ENCODE measurements at places on chromosomes 6 and 20.
A peak's percentile ranks its signal among the peaks of the same experiment; 100 is the strongest.

DNA sequence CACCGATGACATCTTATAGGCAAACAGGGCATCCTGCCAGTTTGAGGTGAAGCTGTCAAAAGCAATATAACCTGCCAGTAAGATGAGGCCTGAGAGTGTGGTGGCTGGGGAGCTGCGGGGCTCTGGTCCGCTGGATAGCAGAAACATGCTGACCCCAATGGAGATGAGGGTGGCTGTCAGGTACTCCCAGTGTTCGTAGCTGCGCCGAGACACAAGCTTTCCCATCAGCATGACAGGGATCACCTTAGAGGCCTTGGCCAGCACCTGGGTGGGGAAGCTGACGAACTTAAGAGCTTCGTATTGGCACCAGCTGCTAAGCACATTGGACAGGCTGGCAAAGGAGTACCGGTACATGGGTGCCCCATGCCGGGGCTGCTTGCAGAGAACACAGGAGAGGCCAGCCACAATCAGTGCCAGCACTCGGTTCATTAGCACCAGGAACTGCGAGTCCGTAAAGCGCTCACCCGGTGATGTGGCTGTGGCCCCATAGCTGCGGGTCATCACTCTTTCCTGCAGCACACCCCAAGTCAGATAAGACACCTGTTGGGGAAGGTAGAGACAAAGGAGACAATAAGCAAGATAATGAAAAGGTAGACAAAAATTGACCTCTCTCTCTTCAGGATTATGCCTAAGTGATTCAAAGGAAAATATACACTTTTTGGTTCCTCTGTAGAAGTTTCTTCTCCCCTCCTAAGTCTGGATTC, 2.1 kb downstream of the SLC35B2 start:
- no peak for DNase-seq

- no peak for DNase-seq
Measured at GRCh38 chr6:87706187-87706966, 4.3 kb upstream of the AKIRIN2 start.

DNA sequence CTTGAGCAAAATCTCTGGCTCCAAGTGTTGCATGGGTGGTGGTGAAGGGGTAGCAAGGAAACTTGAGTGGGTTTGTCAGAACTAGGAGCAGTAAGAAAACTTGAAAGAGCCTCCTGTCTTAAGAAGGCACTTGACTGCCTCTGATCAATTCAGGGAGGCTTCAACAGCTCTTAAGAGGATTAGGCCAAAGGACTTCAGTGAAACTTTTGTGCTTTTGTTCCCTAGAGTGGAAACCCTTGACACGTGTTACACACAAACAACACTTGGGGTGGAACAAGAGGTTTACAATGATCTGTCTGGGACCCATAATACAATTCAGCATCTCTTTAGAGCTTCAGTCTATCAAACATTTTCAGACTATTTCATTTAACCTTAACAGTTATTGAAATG, 80.1 kb upstream of the ARMC2 start:
- no peak for DNase-seq

GRCh38 chr6:22642254-22642653, 72.9 kb downstream of the HDGFL1 start:
- no peak for DNase-seq

DNA sequence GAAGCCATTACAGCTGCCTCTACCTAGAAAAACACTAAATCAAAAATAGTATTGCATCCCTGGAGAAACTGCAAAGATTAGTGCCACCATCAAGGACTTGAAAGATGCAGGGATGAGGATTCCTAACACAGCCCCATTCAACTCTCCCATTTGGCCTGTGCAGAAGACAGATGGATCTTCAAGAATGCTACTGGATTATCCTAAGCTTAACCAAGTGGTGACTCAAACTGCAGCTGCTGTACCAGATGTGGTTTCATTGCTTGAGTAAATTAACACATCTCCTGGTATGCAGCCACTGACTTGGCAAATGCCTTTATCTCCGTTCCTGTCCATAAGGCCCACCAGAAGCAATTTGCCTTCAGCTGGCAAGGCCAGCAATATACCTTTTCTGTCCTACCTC, 117.4 kb downstream of the TBC1D32 start:
- no peak for DNase-seq

DNA sequence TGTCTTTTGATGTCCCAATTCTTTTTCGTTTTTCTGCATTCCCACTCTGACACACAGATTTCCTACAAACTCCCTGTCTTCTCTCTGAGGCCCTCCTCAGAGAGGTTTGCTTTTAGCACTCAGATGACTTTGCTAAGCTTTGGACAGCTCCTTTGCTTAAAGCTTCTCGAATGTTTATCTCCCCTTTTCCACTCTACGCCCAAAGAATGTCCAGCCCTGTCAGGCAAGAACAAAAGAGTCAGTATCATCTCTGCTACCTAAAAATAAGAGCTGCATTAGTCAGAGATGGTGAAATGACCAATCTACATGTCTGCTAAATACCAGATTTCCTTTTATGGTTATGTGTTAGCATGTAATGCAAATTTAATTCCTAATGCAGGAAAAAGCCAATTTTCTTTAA, 56.8 kb downstream of the PREP start:
- no peak for DNase-seq

DNA sequence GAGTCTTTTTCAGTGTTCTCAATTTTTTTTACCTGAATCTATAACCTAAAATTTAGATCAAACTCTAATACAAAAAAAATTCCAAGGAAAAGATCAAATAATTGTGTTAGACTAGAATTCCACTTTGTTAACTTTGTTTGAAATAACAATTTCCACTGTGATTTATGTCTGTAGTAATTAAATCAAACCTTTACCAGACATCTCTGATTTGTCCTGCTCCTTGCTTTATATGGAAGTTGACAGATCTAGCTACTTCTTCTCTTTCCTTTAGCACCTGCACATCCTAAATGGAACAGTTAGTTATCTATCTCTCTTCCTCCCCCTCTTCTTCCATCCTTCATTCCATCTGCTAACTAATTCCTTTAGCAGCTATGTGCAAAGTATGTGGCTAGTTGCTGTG, 99.5 kb upstream of the TMEM30A start:
- DNase-seq: no peak

GRCh38 chr6:110560239-110561007, 84.0 kb upstream of the SLC22A16 start:
- no peak for DNase-seq

DNA sequence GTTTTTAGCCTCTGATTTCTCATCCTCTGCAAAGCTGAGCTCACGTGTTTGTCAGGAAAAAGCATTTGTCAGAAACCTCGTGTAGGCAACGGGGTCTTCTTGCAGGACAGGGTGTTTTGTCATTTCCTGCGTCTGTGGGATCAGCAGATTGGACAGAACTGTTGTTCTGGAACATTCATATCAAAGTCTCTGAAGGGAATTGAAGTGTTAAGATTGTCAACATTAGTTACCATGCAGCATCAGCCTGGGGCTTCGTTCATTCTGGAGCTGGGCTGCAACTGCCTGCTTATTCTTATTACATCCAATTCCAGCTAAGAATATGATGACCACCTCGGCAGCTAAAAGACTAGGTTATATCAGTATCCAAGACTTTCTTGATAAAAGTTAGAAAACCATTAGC, 71.0 kb upstream of the RALGAPA2 start:
- no peak for DNase-seq

DNA sequence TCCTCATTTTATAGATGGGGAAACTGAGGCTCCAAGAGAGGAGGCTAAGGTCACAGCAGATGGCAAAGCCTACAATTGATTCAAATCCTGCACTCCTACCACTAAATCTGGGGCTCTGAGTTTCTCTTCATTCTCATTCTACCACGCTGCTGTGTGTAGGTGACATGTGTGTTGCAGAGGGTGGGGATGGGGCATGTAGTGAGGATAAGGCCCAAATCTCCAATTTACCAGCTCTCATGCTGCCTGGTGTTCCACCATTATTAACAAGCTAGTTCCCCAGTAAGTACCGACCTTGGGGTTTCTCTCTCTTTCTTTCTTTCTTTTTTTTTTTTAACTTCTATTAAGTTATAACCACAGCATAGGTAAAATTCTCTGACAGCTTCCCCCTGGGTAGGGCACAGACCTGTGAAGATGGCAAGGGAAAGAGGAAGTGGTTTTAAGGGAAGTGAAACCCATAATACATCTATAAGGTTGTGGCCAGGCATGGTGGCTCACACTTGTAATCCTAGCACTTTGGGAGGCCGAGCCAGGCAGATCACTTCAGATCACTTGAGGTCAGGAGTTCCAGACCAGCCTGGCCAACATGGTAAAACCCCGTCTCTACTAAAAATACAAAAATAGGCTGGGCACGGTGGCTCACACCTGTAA, 13.0 kb upstream of the MATN4 start:
- DNase-seq: no peak

GRCh38 chr20:5180933-5181332, 54.1 kb downstream of the CDS2 start:
- DNase-seq: no peak

GRCh38 chr20:32358883-32359632, 927 bp downstream of the ASXL1 start:
- peak; percentile 71 for DNase-seq

- DNase-seq: no peak
Measured at GRCh38 chr20:8981482-8981881, 87.4 kb upstream of the PLCB4 start.

- DNase-seq: no peak
Measured at GRCh38 chr20:45779011-45779915, 12.4 kb downstream of the WFDC3 start.

- no peak for DNase-seq
Measured at GRCh38 chr6:19753826-19754225, 83.3 kb upstream of the ID4 start.

DNA sequence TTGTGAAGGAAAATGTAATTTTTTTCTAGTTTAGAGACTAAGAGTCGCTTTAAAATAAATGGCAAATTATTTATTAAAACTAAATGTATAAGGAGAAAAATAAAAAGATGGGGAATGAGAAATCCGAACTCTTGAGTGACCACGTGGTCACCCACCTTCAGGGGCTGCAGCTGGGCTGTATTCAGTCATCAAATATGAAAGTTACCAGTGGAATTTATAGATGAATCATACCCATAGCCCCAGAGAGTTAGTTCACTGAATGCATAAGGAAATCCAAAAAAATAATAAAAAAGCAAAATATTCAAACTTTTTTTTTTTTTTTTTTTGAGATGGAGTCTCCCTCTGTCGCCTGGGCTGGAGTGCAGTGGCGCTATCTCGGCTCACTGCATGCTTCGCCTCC, 947.7 kb upstream of the ADGRB3 start:
- no peak for DNase-seq

GRCh38 chr20:43988451-43988850, 73.8 kb downstream of the TOX2 start:
- no peak for DNase-seq

- DNase-seq: no peak
Measured at GRCh38 chr6:169997187-169997929, 245.9 kb downstream of the ERMARD start.

DNA sequence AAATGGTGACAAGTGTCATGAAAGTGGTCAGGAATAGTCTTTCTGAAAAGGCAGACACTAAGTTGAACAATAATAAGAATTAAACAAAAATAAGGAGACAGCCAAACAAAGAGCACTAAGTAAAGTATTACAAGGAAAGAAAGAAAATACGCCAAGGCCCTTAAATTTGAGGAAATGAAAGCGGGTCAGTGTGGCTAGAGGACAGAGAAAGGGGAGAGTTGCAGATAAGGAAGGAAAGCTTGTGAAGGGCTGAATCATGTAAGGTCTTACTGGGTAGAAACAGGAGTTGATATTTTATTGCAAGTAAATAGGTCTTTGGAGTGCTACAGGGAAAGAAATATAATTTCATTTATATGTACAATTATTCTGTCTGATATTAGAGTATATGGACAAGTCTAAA, 732.1 kb downstream of the EPHA7 start:
- no peak for DNase-seq

DNA sequence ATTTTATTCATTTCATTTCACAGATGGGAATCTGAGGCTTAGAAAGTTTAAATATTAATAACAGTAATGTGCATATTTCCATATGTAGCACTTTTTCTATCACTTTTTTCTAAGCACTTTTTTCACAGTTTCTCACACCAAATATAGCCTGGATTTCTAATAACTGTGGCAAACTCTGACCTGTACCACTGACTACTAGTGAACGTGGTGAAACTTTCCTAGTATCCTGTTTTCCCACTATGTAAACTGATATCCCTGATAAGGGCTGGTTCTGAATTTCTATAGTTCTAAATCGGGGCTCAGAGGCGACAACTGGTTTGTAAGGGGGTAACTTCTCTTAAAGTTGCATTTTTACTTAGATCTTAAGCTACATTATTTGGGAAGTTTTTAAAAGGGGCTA, 32.6 kb downstream of the MAP7 start:
- DNase-seq: no peak

DNA sequence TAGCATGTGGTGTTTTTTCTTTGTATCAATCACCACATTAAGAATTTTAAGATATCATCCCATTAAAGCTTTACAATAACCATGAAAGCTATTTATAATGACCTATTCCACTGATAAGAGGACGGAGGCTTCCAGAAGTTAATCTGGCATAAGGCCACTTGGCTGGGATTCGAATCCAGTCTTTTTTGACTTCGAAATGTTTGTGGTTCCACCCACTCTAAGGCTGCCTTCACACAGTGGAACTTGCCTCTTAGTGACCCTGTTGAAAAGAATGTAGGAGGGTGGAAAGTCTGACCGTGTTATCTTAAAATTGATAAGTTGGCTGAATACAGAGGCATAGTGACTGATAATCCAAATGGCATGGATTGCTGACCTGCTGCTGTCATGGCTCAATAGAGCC, 959.7 kb downstream of the KIF16B start:
- DNase-seq: no peak

DNA sequence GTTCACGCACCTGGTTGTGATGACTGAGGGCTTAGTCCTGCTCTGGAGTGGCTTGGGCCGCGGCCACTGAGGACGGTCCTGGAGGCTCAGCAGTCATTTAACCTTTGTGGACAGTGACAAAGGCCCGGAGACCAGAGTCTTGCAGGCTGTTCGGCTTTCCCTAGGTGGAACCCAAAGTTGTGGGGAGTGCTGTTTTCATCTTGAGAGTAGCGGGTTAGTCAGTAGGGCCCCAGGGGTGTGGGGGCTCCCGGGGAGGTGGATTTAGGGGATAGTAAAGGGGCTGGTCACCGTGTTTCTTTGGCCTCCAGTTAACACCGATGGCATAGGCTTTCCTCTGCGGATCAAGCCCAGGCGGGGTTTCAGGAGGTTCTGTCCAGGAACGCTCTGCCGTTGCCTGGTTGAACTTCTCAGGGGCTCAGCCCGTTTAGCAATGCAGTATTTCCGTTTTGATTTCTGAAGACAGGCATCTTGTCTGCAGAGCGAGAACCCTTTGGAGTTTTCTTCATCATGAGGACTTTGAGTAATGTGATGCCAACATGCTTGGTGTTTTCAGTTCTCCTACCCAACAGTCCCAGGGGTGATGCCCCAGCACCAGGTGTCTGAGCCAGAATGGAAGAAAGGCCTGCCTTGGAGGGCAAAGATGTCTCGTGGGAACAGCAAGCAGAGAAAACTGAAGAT, 31.8 kb downstream of the ZNF831 start:
- DNase-seq: no peak

GRCh38 chr20:15818651-15819071, 754.6 kb downstream of the KIF16B start:
- DNase-seq: no peak

Measured in HEK293T (cell line).